Tibial artery (tissue), 4 donors: ENCODE measurements at places on chromosomes 1 and 21.

DNA sequence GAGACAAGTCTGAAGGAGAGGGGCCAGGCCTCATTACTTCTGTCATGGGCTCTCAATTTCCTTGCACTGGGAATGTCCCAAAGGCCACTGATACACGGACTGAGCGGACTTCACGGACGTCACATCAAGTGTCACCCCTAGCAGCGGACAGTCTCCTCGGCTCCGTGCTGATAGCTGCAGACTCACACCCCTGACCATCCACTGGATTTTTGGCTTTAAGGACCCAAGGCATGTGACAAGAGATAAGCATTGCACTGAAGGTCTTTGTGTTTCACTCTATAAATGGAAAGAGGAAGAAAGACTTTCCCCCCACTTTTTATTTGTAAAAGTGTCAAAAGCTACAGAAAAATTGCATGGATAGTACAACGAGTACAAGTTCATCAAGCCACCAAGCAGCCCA lies 200.4 kb upstream of the FGGY start:
- no peak for DNase-seq

DNA sequence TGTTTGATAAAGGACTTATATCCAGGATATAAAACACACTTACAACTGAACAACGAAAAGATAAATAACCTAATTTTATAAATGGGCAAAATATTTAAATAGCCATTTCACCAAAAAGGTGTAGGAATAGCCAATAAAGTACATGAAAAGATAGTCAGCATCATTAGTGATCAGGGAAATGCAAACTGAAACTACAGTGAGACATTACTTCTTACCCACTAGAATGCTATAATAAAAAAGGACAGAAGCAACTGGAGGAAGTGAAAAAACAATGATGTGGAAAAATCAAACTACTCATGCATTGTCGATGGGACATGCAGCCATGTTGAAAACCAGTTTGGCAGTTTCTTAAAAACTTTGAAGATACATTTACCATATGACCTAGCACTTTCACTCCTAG lies 43.4 kb upstream of the HSD3B1 start:
- no peak for DNase-seq

DNA sequence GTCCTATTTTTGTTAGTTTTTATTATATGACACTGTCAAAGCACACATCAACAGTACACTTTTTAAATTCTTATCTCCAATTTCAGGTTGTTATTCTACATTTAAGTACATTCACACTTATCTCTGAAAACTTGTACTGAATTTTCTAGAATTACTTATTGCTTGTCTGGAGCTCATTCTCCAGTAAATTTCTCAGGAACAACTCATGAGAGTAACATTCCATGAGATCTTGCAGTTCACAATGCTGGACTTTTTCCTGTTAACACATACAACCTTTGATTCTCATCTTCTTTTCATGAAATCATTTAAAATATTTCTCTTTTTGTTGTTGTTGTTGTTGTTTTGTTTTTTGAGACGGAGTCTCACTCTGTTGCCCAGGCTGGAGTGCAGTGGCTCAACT lies 320.9 kb upstream of the CAMK1G start:
- no peak for DNase-seq

- DNase-seq = peak; percentile 66
Observed at GRCh38 chr1:201886103-201886885, 2.4 kb upstream of the SHISA4 start.

GRCh38 chr1:45359882-45360513 lies 19.8 kb upstream of the MUTYH start:
- DNase-seq = peak; percentile 78

DNA sequence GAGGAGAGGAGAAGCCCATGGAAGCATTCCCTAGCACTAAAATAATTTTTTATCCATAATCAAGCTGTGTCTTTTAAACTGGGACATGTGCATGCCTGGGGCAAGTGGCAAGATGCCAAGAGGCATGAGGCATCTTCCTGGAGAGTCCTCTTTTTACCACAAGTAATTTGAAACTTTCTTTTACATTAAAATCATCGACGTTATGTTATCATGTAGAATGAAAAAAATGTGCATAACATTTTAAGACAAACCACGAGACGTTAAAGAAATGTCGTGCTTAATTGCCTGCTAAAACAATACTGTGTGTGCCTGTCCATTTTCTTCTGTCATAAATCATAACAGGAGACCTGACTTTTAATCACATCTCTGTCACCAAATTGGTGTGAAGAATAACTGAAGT lies 1.5 kb downstream of the STYXL2 start:
- no peak for DNase-seq

DNA sequence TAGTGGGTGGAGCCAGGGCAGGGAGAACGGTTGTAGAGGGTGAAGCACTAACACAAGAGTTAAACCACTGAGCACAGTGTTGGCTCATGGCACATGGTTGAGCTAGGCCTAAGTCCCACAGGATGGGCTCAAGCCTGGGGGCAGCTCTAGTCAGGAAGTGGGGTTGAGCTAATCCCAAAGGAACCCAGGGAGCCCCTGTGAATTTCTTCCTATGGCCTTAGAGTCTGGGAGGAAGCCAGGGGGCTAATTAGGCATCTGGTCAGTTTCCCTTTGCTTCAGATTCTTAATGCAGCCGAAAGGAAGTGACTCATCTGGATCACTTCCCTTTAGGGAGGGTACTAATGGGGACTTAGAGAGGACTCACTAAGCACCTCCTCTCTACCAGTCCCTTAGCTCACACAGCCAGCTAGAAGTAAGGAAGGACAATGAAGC lies 10.1 kb downstream of the CFAP45 start:
- DNase-seq = peak; percentile 29

DNA sequence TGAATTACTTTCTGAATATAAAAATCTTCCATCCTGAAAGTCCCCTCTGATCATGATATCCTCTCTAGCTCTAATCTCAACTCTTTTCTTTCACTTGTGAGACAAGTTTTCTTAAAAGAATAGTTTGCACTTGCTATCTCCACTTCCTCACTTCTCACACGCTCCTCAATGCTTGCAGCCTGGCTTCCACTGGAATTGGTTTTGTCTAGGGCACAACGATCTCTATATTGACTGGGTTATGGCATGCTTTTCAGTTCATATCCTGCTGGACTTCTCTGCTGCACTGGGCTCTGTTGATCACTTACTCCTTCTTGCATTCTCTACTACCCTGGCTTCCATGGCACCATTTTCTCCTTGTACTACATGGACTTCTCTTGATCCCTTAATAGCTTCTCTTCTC lies 474 bp downstream of the FCRLA start:
- DNase-seq = no peak

DNA sequence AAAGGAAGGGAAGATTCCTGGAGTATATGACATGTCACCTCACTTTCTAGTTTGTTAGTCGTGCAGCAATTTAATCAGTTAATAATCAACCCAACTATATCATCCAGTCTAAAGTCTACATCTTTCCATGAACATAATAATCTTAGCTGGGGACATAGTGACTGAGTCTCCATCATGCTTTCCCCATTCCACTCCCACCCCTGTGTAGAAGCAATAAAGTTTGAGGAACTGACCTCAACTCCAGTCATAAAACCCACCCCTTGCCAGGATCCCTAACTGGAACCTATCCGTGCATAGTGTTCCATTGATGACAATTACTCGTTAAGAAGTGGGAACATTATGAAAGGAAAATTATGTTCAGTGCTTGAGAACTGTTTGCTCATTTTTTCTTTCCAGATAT lies 48.9 kb upstream of the MROH9 start:
- no peak for DNase-seq

- DNase-seq = no peak
Observed at GRCh38 chr1:167987174-167987573, 50.3 kb upstream of the MPC2 start.

- no peak for DNase-seq
Observed at GRCh38 chr1:64850846-64851245, 106.0 kb downstream of the RAVER2 start.

- DNase-seq = no peak
Observed at GRCh38 chr1:211548321-211549091, 30.5 kb downstream of the SLC30A1 start.

- DNase-seq = peak; percentile 37
Observed at GRCh38 chr1:23483321-23484252, at the start of gene ASAP3. ASAP3 (minus strand) TSS chr1:23484179; CDS start chr1:23484133, 46 bp downstream.

- peak; percentile 48 for DNase-seq
Observed at GRCh38 chr1:228938537-228938901, 203.2 kb downstream of the RHOU start.

DNA sequence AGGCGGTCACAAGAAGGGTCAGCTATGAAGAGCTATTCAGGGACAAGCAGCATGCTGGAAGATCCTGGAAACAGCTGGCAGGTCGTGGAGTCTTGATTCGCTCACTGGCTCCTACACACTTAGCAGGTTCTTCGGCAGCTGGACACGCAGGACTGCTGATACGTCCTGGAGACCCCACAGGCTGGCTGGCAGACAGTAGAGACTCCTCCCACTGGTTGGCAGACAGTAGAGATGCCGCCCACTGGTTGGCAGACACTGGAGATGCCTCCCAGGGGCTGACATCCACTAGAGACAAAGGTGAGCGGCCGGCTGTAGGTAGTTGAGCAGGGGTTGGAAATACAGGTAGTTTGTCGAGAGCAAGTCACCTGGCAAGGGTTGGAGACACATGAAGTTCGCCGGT lies 466 bp downstream of the KRTAP11-1 start:
- no peak for DNase-seq

DNA sequence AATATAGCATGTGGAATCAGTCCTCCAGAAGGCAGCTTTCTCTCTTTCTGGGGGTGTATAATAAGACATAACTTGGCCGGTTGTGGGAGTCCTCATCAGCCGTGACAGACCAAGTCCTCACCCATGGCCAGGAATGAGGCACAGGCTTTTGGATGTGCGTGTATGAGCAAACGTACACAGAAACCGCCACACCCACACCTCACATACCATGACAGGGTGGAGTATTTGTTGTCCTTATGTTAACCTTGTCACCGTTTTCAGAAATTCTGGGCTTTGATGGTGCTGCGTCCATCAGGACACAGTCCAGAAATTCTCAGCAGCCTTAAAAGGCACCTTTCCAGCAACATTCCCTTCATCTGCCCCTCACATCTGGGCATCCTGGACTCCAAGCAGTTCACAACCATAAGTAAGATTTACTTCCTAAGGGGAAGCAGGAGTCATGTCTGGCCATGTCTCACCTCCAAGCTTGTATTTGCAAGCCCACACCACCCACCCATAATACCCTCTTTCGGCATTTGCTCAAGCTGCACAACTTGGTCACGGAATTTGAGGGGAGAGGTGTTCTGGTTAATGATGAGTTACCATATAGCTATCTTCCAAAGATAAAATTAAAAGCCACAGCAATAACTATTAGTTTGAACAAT lies 12.4 kb downstream of the C1orf116 start:
- no peak for DNase-seq

- DNase-seq = no peak
Observed at GRCh38 chr21:31774031-31774430, 42.1 kb upstream of the SCAF4 start.

GRCh38 chr1:227390525-227390924 lies 72.2 kb upstream of the CDC42BPA start:
- DNase-seq = no peak

DNA sequence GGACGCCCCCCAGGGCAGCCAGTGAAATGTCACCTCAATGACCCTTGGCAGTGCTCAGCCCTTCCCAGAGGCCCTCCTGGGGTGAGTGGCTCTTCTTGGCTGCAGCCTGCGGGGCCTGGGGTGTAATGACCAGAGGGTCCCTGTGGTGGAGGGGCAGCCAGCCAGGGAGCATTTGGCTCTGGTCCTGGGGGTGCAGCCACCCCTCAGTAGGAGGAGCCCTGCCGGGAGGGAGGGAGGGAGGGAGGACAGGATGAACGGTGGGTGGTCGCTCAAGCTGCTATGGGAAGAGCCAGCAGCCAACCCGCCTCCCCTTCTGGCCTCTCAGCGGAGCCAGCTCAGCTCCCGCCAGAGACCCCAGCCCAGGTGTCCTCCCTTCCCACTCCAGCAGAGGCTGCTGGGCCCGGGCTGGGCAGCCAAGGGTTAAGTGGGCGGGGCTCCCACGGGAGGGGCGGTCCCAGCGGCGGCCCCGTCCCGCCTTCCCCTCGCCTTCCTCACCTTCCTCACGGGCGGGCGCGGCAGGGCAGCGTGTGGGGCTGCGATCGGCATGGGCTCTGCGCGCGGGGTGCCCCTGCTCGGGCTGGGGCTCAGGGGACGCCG lies 9.0 kb upstream of the PLCH2 start:
- DNase-seq = no peak

DNA sequence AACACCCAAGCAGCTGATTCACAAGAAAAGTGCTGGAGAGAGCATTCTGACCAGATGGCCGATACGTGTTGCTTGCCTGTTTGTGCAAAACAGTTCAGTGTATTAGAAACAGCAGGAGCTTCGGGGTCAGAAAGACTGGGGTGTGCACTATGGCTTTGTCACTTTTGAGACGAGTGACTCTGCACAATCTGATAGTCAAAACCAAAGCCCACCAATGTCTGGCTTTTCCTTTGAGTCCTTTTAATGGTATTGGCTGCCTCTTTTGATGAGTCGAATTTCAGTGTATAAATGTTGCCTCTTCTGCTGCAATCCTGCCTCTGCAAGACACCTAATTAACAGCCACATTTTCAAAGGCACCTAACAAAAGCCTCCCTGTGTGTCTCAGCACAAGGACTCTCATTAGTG lies 444.6 kb downstream of the AJAP1 start:
- no peak for DNase-seq

DNA sequence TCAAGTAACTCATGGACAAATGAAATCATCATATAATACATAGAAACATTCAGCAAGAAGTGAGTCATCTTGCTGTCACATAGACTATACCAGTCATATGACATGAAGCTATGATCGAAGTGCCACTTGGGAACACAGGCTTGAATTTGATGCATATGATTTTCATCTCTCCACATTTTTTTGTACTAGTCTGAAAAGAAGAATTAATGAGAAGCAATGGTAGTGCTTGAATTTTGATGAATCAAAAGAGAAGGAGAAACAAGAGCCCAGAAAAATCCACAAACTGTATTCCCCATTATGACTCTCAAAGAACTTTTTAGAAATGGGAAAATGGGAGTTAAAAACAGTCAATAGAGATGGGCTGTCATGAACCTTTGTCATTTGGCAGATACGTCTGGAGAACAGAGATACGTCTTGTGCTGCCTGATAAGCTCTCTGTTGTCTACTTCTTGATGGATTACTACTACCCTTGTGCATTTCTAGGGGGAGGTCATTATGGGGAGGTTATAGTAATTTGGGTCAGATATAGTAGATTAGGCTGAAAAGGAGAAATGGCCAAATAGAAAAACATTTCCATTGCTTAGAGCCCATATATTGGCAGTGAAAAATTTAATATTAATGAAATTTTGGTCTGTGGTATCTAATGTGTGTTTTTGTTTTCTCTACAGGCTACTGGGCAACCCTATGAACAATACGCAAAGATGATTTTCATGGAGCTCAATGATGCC lies 8.0 kb upstream of the LEPR start:
- no peak for DNase-seq

GRCh38 chr1:223887747-223888418 lies 42.1 kb upstream of the TP53BP2 start:
- peak; percentile 74 for DNase-seq
